ENCODE measurements at places on chromosomes 4 and X.

- DNase-seq: no peak
Measured at GRCh38 chr4:140047017-140047640, 106.9 kb downstream of the MAML3 start.

GRCh38 chr4:99300934-99301333, 10.1 kb upstream of the ADH1A start:
- no peak for DNase-seq

GRCh38 chrX:150942942-150943594, 40.1 kb upstream of the HMGB3 start:
- no peak for DNase-seq

- DNase-seq: no peak
Measured at GRCh38 chr4:114606245-114606644, 7.6 kb downstream of the UGT8 start.

- DNase-seq: no peak
Measured at GRCh38 chr4:97987019-97987648, 156.1 kb downstream of the STPG2 start.

- DNase-seq: no peak
Measured at GRCh38 chrX:125131164-125131563, 188.5 kb upstream of the TEX13C start.

DNA sequence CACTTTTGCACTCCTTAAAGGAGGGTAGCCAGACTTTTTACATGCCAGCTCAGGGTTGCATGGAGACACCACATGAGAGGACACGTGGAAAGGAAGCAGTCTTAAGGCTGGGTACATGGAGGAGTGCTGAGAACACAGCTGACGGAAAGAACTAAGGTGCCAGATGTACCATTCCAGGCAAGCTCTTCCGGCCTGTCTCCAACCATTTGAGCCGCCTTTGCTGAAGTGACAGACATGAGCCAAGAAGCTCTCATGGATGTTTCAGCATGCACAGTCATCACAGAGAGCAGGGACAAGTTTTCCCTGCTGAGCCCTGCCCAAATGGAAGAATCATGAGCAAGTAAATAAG, 83.4 kb upstream of the BMP2K start:
- DNase-seq: no peak

DNA sequence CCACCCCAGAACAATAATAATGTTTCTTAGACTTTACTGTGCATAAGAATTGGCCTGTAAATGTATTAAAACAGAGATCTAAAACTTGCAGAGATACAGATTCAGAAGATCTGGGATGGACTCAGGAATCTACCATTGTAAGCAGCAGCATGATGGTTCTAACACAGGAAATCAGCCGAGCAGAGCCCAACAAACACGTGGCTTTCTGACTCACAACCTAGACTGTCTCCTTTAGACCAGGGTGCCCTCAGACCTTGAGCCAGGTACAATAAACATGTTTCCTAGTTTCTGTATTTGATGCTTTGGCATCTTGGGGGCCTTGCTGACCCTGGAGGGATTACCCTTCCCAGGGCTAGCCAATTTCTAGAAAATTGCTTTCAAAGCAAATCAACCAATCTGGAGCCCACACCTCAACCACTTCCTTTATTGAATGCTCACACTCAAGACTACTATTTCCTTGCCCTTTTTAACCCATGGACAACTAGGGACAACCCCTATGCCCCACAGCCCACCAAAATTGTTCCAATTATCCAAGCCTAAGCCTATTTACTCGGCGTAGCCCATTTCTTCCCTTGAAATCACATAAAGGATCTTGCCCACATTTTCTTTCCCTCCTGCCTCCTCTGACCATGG, 80.5 kb downstream of the TBC1D9 start:
- no peak for DNase-seq

DNA sequence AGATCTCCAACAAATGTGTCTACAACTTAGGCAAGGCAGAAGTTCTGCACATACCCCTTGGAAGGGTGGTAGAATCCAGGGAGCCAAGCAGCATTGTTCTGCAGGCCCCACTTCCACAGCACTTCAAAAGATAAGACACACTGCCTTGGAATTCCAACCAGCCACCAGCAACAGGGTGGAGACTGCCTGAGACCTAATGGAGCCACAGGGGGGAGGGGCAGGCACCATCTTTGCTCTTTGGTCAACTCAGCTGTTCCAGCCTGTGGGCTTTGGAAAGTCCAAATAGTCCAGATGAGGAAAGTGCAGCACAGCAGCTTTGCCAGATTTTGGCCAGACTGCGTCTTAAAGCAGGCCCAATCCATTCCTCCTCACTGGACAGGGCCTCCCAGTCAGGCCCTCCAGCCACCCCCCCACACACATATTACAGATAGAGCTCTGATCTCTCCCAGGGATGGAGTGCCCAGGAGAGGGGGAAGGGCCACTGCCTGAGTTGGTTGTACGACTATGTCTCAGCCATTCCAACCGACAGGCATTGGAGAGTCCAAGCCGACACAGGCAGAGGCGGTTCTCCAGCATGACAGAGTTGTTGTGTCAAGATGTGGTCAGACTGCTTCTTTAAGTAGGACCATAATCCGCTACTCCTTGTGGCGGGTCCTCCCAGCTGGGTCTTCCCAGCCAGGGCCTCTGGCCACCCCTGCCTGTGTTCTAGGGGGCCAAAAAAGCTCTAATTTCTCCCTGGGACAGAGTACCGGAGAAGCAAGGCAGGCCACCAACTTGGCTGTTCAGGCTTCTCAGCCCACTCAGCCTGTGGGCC, 42.5 kb upstream of the ANTXR2 start:
- DNase-seq: no peak

All from effector CD8-positive, alpha-beta T cell (primary cell).